ENCODE measurements at places on chromosomes 5 and 9.
A peak's percentile ranks its signal among the peaks of the same experiment; 100 is the strongest.

DNA sequence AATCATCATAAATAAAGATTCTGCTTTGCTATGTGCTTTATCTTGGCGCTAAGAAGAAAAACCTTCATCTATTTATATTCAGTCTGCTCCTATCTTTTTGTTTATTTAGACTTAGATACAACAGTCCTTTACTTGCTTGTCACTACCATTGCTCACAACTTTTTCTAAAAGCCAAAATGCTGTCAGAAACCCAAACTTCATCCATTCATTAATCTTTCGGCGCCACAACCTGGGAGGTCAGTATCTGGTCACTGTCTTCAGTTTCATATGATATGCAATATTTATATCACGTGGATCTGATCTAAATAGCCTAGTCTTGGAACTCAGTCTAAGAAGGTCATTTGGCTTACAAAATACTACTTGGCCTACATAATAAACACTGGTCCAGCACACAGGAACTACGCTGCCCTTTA, 159.3 kb upstream of the TARS1 start:
- DNase-seq: no peak

GRCh38 chr9:83469722-83470121, 68.5 kb downstream of the FRMD3 start:
- DNase-seq: no peak

- no peak for DNase-seq
These were observed 11.8 kb downstream of the QRFP start for GRCh38 chr9:130884542-130885483.

DNA sequence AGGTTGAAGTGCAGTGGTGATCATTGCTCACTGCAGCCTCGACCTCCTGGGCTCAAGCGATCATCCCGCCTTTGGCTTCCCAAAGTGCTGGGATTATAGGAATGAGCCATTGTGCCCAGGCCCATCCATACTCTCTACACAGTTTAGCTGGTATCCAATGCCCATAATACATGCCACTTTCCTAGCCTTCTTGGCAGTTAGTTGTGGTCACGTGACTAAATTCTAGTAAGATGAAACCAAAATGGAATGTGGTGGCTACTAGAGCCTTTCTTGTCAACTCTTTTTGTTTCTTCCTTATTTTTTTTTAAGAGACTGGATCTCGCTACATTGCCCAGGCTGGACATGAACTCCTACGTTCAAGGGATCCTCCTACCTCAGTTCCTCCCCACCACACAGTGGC, 15.3 kb upstream of the KIF27 start:
- DNase-seq: no peak

GRCh38 chr9:109868207-109868606, 88.2 kb downstream of the PALM2AKAP2 start:
- no peak for DNase-seq

GRCh38 chr5:41416336-41416735, 94.1 kb downstream of the PLCXD3 start:
- DNase-seq: peak; percentile 26

GRCh38 chr9:107667231-107668070, 177.9 kb upstream of the KLF4 start:
- no peak for DNase-seq

DNA sequence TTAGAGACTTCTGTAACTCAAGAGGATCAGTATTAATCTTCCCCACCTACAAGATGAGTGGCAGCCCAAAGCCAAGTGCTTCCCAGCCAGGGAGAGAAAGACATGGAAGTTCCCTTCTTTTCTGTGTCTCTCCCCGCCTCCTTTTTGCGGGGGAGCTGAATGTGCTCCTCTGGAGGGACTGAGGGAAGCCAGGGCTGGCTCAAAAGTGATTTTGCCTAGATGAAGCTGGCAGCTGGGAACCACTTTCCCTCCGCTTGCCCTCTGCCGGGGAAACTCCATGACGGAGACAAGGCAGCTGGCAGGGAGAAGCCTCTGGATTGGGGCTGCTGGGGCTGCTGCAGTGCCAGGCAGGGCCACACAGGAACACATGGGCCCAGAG, 24.4 kb downstream of the EGR1 start:
- DNase-seq: no peak

DNA sequence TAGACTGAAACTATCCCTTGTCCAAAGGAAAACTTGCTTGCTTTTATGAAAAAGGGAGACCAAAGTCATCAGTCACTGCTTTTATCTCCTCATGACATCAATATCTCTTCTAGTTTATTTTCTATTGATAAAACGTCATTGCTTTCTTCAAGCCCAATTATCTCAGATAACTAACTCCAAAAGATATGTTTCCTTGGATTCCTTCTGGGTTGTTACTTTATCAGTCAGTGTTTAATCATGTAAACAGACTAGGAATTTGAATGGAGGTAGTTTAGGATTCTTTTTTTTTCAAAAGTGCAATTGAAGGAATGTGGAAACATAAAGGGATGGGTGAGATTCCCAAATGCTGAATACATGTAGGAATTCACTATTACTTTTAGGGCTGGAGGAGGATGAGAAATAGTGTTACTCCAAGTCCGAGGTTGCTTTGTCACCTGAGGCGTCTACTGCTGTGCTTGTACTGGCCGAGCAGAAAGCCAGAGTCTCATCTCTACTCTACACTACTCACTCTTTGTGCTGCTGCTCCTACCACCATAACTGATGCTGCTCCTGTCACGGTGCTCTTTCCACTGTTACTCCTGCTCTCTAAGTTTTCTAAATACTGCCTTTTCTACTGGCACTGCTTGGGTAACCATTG, 1697.1 kb upstream of the NUDT12 start:
- DNase-seq: no peak

GRCh38 chr5:117210796-117211195, 636.2 kb upstream of the SEMA6A start:
- DNase-seq: no peak

DNA sequence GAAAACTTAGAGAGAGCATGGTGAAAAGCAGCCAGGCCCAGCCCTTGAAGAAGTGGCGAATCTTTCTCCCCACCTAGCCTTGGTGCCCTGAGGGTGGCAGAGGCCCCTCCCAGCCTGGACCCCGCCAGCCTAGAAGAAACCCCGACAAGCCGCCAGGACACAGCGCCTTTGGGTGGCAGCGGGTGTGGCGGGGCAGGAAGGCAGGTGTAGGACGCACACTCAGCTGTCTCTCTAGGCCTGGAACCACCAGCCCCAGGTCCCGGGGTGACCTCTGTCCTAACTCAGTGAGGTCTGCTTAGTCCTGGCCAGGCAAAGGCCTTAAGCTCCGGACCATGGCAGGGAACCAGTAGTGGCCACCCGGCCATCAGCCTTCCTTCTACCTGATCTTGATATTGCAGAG, 178.3 kb downstream of the BARX1 start:
- no peak for DNase-seq

GRCh38 chr9:25212361-25212760, 465.9 kb downstream of the TUSC1 start:
- DNase-seq: no peak

GRCh38 chr5:98713027-98713426, 60.4 kb upstream of the RGMB start:
- peak; percentile 35 for DNase-seq

DNA sequence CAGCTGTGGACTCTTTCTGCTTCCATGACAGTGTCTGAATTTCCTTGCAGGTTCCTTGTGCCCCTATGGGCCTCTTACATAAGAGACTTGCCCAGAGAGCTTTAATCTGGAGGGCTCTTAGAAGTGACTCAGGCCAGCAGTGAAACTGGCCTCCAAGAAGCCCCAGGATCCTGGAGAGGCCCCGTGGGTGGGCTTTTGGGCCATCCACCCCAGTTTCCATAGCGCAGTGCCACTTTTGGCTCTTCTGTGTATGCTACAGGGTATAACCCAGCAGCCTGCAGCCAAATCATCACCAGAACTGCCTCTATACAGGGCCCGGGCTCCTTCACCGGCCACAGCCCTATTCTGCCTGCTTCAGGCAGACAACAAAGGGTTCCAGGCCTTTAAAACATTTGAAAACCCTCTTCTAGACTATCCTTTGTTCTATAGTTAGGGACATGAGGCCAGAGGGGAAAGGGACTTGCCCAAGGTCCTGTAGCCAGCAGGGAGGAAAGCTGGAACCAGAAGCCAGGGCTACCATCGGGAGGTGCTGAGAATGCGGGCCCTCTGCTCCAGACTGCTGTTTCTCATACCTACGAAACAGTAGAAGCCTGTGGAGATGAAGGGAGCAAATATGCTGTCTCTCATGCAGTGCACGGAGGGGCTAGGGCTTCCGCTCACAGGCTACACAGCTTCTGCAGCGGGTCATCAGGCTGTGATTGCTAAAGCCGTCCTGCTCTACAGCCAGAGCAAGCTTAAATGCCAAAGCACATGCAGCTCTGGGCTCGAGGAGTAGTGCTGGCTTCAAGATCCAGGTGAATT, 18.0 kb downstream of the SH3PXD2B start:
- no peak for DNase-seq

DNA sequence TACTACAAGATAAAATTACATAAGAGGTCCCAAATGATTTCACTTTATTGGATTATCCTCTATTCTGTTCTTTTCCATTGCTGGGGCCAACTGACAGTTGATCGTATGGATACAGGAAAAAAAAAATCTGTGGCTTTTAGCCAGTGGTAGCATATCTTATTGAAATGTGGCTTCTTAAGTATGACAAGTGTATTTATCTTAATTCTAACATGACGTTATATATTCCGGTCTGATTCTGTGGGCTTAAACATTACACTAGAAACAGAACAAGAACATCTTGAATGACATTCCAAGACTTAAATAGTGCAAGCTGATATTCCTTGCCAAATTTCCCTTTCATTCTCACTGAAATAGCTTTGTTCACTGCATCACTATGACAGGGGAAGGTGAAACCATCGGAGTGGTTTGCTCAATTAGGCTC, 117.9 kb downstream of the INSYN2B start:
- no peak for DNase-seq

DNA sequence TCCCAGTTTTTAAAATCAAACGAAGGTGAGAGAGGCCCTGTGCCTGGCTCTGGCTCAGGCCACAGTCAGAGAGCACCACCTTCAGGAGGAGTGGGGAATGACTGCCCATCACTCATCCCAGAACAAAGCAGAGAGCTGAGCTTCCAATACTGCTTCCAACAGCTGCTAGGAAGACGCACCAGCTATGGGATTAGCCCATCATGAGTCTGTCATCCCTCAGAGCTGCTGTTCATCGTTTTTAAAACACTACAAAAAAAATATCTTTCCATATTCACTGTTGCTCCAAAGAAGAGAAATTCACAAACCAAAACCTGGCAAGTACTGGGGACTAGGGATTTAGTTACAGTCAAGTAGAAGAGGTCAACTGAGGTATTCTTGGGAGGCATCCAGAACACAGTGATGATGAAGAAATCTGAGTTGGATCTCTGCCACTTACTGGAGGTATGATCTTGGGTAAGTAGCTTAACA, 102.4 kb downstream of the CDK5RAP2 start:
- peak; percentile 91 for DNase-seq

- DNase-seq: no peak
These were observed 5.4 kb downstream of the ATP10B start for GRCh38 chr5:160846642-160847041.

GRCh38 chr9:75712700-75713099, 177.8 kb upstream of the PCSK5 start:
- peak; percentile 42 for DNase-seq

GRCh38 chr9:2378266-2378665, 243.3 kb upstream of the VLDLR start:
- DNase-seq: no peak

DNA sequence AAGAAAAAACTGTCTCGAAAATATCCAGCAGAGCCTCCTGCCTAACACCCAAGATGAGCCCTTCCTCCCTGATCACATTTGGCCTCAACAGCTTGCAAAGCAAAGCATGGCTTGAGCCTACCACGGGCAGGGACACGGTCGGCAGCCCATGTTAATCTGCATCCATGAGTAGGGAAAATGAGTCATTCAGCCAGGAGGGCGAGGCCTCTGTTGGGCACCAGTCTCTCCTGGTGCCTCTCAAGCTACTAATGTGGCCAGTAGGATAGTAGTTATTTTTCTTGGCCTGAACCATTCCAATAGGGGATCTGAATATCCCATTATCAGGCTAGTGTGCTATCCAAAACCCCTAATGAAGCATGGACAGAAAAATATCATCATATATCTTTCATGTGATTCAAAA, 43.0 kb upstream of the SHB start:
- peak; percentile 51 for DNase-seq

DNA sequence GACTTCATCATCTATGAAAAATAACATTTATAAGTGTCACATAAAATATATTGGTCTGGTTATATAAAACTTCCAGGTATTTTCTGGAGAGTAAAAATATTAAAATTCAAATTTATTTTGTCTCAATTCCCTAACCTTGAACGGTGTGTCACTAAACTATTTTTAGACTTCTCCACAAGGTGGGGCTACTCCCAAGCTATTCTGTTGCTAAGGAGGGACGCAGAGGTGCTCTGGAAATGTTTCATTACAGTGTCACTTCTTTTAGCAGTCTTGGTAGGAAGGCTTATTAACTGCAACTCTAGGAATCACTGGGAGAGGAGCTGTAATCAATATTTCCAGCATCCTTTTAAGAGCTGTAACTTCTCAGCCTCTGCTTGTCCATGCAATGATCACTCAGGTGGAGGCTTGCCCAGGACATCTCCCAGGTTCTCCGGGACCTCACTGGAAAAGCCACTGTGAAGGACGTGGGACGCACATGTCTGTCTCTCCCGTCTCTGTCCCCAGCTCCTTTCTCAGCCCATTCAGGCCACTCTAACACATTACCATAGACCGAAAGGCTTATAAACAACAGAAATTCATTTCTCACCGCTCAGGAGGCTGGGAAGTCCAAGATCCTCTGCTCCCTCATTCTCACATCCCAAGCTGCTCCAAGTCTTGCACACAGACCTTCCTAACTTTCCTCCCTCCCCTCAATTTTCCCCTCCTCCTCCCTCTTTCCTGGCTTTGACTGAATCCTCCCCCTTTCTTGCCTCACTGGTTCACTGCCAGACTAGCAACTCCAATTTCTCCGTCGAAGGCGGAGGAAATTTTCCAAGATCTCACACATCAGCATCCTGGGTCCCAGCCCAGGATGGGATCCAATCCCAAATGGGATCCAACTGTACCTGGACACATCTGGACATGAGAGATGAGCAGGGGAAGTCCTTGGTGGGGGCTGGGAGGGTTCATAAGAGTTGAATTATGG, 32.7 kb upstream of the DNAH5 start:
- DNase-seq: peak; percentile 64

DNA sequence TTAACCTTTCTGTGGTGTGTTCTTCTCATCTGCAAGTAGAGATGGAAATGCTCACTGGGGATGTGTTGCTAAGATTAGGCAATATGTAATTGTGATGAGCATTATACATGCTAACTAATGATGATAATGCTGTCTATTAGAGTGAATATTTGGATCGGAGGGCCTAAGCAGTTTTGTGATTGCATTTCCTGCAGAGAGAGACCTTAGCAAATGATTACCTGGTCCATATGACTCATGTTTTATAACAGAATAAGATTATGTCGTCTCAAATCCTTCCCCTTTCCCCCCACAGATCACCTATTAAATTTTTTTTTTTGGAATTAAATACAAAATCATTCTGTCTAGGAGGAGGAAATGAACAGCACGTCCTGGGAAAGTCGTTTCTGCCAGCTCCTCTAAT, 82.7 kb downstream of the IZUMO3 start:
- DNase-seq: no peak

DNA sequence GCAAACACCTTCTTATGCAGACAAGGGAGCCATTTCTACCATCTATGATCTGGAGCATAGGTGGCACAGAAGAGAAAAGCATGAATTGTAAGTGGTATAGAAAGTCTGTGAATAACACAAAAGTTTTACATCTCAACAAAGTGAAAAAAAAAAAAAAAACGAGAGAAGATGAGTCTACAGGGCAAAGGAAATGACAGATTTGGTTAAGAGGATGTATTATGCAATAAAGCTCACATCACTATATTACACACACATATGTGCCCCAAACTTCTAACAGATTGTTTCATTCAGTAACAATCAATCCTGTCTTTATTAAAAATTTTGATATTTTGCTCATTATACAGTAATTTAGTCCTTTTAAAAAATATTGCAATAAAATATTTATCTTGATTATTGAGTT, 49.8 kb downstream of the CERT1 start:
- DNase-seq: peak; percentile 52
